ENCODE measurements at places on chromosomes 3 and 15.

GRCh38 chr15:66833371-66833770, 131.3 kb downstream of the SMAD6 start:
- DNase-seq, result peak; percentile 28

DNA sequence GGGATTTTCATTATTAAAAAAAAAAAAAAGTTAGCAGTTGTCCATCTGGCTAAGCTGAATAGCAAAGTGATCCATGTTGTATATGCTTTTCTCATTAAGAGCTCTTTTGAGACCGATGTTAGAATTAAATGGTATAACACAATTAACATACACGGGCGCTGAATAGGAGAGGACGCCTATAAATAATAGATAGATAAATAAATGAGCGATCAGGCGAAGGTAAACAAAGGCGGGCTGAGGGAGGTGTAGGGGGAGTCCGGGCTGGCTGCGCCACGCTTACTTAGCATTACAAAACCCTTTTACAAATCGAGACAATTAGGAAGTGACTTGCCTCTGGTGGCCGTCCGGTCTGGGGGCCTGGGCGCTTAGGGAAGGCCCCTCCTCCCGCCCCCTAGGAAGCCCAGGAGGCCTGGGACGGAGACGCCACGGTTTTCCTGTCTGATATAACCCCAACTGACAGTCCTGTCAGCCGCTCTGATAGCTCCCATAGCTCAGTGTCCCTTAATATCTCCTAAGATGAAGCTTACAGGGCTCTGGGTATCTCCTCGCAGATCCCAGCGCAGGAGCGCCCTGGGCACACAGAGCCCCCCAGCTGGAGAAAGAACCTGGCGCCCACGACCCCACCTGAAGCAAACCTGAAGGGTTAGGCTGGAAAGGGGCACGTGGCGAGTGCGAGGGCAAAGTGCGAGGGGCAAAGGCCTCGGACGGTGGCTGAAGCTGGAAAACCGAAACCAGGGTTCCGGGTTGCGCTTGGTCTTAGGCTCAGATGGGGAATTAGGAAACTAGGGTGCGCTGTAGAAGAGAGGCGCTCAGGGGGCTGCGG, 3.6 kb downstream of the SOX14 start:
- DNase-seq, result no peak

- no peak for DNase-seq
These were observed 71.3 kb downstream of the C3orf70 start for GRCh38 chr3:185081521-185081920.

DNA sequence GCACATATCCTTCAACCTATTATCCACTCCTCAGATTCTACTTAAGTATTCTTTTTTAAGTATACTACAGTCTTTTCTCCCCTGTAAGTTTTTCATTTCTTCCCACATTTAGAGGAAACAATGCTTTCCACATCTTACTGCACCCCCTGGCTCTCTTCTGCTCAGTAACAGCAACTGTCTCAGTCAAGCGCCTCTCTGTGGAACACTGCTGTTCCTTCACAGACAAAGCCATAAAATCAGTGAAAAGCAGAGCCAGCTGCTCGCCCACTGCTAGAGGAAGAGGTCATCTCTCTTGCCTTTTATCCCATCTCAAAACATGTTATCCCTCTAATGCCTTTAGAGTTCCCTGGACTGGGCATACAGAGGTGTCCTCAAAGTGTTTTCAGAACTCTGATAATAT, 24.8 kb downstream of the SERP1 start:
- DNase-seq, result no peak

Measured in CD4-positive, alpha-beta T cell treated with Interferon gamma for 1 hour (primary cell).